K562 (cell line): ENCODE measurements at places on chromosomes 4 and X. TPM values are rescaled to one million over a fixed set of nuclear protein-coding genes. Genes with fewer than 3 reads are reported as not detected.

MAGEH1 gene
- 7.3 and 7.5 TPM in 2 replicates for total RNA-seq

UBQLN2 gene
- total RNA-seq: 17.2 and 17.9 TPM in 2 replicates

DNA sequence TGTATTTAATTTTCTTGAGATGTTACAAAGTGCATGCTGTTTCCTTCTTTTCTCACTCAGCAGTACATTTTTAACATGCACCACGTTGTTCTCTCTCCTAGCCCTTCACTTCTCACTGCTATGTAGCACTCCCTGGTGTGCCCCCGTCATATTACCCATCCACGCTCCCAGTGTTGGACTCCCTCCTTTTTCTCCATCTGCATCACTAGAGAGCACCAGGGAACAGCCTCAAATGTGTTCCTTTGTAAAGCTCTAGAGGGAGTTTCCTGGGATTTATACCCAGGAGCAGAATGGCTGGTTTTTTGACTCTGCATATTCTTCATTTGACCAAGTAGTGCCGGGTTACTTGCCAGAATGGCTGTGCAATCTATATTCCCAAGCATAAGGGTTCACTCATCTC lies 240.3 kb upstream of the ANXA3 start:
- H3K4me1 ChIP-seq: no peaks in the 10 kb centered on the region; the same call in 1 of the 2 replicates
- peaks cover 10% of the 10 kb centered on the region; the same call in 1 of the 2 replicates for H3K27me3 ChIP-seq
- DNase-seq: no peak
- no peaks in the 10 kb centered on the region for H3K36me3 ChIP-seq

SASH3 gene
- 0.34 and 0.35 TPM in 2 replicates for total RNA-seq

DNA sequence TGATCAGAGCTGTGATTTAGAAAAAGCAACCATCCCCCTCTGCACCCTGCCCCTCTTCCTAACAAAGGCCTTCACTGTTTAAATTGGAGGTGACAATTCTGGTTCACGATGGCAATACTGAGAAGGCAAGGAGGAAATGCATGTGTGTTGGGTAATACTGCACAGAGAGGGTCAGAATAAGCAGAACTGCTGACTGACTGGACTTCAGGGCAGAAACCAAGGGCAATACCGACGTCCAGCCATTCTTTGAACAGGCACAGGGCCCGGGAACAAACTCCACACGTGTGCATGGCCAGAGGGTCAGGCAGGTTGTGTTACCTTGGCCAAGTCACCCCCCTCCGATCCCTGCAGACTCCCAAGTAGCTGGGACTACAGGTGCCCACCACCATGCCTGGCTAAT lies 6.0 kb downstream of the ACSL1 start:
- H3K4me1 ChIP-seq: peaks cover 40% of the 10 kb centered on the region
- no peak for DNase-seq
- H3K27me3 ChIP-seq: no peaks in the 10 kb centered on the region
- H3K4me3 ChIP-seq: no peak overlapping the region

DNA sequence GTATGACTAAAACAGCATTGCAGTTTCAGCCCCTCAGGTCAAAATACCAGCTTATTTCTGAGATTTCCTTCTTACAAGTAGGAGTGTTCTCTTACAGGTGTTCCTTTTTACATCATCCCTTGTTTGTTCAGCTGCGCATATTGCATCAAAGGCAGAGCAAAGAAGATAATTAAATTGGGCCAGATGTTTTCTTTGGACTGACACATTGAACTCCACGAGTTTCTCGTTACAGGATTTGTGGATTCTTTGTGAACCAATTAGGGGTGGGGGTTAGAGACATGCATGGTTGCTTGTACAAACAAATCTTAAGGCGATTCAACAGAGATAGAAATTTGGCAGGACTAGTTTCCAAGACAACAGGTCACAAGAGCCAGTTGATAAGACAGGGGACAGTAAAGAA lies 95.7 kb downstream of the SPANXN4 start:
- H3K4me3 ChIP-seq: no peak overlapping the region
- no peaks in the 10 kb centered on the region for H3K27me3 ChIP-seq
- no peak overlapping the region for H3K27ac ChIP-seq
- no peaks in the 10 kb centered on the region for H3K4me1 ChIP-seq

- H3K36me3 ChIP-seq: no peaks in the 10 kb centered on the region
- no peak overlapping the region for H3K4me3 ChIP-seq
- DNase-seq: no peak
- no peaks in the 10 kb centered on the region for H3K4me1 ChIP-seq
These were observed 238.1 kb upstream of the STS start for GRCh38 chrX:6909396-6909795.

DNA sequence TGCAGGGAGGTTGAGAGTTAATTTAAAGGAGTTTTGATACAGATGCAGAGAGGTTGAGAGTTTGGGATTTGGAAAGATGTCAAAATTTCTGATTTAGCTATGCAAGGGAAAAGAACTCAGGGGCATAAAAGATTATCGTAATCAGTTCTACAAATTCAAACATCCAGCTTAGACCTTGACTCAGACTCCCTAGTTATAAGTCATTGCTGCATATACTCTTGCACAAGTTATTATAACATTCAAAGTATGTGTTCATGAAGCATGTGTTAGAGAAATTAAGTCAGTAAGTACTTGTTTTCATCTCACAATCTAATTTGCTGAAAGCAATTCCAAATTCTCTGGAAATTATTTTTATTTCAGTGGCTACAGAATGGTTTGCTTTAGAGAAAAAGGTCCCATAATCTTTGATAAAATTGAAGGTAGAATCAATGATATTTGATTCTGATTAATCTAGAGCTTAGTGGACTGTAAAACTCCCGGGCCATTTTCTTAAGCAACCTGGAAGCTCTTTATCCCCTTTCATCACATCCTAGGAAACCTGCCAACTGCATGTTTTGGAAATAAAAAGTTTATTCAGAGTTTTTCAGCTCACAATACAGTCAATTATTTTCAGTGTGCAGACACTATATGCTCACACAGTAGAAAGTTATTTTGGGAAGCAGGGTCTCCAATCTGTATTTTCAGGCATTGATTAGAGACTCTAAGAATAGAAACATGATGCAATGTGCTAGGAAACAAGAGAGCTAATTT lies 132.9 kb upstream of the SPANXC start:
- H3K4me1 ChIP-seq: no peaks in the 10 kb centered on the region
- no peak overlapping the region for H3K4me3 ChIP-seq
- no peak for DNase-seq
- H3K27me3 ChIP-seq: no peaks in the 10 kb centered on the region
- H3K27ac ChIP-seq: no peak overlapping the region
- no peaks in the 10 kb centered on the region for H3K36me3 ChIP-seq

DNA sequence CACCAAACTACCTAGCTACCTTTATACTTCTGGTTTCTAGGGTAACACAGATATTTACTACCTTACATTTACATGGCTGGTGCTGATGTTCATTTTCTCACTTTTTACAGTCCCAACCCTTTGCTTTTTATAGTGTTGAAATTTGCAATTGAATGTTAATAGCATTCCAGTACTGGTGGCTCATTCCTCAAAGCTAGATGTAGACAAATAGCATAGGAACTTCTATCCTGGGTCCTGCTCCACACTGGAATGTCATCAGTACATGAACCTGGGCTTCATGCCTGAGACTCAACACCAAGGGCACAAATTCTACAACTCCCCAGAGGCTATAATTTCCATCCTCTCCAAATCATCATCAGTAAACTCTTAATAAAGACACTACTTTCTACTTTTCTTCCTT lies 10.3 kb upstream of the TRMT2B start:
- no peaks in the 10 kb centered on the region; the same call in 2 of the 3 replicates for H3K4me1 ChIP-seq
- DNase-seq: no peak
- no peak overlapping the region for H3K27ac ChIP-seq
- no peak overlapping the region for H3K4me3 ChIP-seq

GC gene
- total RNA-seq: 0.44 and 1.3 TPM in 2 replicates

DNA sequence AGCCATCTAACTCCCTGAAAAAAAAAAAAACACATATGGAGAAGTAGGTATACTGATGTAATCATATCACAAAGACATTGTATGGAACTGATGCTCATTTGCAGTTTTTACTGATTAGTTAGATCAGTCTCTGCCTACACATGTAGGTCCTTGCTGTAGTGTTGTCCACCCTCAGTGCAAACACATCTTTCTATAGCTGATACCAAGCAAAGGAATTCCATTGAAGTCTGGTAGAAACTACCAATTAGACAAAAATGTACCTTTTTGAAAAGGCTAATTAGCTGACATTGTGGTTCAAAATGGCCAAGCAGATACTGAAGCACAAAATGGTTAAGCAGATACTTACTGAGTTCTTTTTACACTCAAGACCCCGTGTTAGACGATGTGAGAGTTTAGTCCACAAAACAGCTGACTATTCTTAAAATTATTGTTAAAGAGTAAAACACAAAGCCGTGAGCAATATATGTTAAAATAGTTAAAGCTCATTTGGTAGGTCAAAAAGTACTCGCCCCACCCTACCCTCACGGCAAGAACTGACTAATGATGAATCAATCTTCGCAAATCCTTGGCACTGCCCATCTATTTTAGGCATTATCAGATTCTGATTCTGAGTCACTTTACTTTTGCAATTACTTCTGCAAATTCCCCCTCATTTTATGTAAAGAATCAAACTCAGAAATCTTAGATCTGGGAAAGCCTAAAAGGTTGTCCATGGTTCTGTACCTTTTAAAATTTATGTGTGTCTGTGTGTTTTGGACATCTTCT lies 40.4 kb downstream of the COL4A6 start:
- H3K27me3 ChIP-seq: no peaks in the 10 kb centered on the region
- H3K4me3 ChIP-seq: no peak overlapping the region
- no peaks in the 10 kb centered on the region for H3K36me3 ChIP-seq
- H3K27ac ChIP-seq: no peak overlapping the region
- H3K4me1 ChIP-seq: no peaks in the 10 kb centered on the region
- DNase-seq: no peak

- no peaks in the 10 kb centered on the region for H3K36me3 ChIP-seq
- DNase-seq: no peak
- no peaks in the 10 kb centered on the region for H3K27me3 ChIP-seq
- H3K4me3 ChIP-seq: no peak overlapping the region
These were observed 10.0 kb downstream of the ETFDH start for GRCh38 chr4:158682066-158682465.

EVC2 gene
- total RNA-seq: 0.47 and 0.55 TPM in 2 replicates
